NCI-H82 (cell line): ENCODE measurements at places on chromosomes 2 and 18.

DNA sequence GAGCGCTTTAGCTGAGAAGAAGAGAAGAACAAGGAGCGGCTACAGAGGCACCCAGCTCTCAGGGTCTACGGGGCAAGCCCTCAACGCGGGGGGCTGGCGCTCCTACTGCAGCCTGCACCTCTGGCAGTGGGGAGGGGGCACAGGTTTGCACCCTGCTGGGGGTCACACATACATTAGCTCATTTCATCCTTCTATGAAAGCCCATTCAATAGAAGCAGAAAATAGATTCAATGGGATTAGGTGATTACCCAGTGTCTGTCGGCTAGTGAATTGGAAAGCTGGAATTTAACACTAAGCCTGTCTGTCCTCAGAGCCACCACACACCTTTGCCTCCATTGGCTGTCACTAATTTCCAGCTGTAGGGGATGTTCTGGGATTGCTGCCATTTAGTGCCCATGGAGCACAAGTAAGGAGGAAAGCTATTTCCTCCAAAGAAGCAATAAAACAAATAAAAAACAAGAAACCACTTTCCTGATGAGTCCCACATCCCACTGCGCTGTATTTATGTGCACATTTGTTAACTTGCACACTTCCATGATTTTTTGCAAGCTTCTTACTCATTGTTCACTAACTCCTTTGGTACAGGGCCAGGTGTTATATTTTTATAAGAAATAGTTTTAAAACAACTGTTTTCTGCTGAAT, 319.6 kb upstream of the REV1 start:
- DNase-seq = peak; percentile 62

- DNase-seq = no peak
Observed at GRCh38 chr2:406876-407275, 119.0 kb upstream of the ALKAL2 start.

DNA sequence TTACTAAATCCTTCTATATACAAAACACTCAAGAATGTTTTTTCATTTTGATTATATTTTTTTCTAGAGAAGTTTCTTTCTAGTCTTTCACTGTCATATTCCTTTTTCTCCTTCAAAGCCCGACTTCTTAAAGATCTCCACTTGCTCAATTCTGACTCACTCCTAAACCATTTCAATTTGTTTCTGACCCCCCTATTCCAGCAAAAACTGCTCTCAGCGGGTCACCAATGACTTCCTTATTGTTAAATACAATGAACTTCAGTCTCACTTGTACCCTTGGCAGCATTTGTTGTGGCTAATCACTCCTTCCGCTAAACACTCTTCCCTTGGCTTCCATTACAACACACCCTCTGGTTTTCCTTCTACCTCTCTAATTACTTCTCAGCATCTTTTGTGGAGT, 111.1 kb upstream of the RBBP8 start:
- no peak for DNase-seq

- DNase-seq = no peak
Observed at GRCh38 chr18:58657081-58657480, 14.2 kb upstream of the MALT1 start.

DNA sequence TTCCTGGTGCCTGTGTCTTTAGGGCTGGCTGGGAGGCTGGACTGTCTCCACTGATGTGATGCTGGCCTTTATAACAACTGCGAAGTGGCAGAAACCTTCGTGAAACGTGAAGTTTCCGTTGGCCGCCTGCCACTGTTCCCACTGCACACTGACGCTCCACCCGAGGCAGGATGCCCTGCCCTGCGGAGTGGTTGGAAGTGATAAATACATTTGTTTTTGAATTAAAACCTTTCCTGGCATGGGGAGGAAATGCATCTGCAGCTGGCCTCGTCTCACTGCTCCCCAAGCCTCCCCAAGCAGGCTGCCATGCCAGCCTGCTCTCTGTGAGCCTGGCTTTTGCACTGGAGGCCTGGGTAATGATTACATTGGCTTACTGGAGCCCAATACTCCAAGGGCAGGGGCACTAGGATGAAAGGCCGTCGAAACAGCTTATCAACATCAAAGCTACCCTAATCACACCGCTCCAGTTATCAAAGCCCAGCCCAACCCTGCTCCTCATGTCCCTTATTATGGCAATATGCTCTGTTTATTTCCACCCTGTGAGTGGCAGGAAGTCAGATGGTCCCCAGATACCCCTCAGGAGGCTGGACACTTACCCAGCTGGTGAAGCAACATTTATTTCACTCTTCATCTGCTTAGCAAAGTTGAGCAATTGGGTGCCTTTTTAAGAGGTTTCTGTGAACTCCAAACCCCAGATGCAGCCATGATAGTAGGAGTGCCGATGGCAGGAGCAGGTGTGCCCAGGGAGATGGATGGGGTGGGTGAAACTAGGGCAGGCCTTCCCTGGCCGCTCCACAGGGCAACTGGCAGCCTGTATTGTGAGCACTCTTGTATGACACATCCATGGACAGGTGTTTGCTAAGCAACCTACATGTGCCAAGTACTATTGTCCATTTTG, 97.4 kb upstream of the ITGA6 start:
- no peak for DNase-seq

DNA sequence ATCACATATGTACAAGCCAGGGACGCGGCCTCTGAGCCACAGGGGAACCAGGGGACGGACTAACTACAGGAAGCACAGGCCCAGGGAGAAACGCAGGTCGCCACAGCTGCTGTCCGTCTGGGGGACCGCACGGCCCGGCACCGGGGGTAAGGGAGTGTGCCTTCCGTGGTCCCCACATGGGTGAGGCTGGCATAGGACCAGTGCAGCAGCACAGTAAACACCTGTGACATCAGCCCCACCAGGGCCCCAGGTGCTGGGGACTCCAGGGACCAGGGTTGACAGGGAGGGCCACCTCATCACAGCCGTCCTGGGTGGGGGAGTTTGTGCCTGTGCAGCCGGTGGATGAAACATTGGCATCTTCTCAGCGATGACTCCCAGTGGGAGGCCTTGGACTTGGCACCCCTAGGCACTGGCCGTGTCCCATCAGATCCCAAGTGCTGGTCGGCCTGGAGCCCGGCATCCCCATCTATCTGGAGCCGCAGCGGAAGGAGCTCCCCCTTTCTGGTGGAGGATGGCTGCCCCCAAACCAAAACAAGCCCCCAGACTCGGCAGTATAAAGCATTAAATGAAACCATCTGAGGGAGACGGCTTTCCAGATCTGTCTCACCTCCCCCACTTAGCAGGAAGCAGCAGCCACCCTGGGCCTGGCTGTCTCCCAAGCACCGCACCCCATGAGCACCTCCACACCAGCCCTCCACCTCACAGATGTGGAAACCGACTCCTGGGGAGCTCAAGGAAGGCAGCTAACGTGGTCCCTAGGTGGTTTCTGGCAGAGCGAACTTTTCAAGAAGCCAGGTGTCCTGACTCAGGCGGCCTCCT, 22.5 kb downstream of the AQP12A start:
- DNase-seq = peak; percentile 46

- no peak for DNase-seq
Observed at GRCh38 chr2:222353993-222354392, 55.2 kb upstream of the PAX3 start.

DNA sequence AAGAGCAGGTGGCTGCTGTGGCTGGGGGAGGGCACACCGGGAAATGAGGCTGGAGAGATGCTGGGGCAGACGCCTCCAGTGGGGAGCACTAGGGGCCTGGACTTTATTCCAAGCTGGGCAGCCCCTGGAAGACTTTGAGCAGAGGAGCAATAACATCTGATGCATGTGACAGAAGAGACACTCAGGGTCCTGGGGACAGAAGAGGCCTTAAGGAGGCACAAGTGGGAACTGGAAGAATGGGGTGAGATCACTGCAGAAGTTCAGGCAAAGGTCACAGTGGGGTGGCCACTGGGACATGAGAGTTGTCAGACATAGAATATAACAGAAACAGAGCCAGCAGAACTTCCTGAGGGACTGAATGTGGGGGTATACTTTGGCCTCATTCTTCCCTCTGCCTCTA, 24.0 kb downstream of the TGFA start:
- no peak for DNase-seq

DNA sequence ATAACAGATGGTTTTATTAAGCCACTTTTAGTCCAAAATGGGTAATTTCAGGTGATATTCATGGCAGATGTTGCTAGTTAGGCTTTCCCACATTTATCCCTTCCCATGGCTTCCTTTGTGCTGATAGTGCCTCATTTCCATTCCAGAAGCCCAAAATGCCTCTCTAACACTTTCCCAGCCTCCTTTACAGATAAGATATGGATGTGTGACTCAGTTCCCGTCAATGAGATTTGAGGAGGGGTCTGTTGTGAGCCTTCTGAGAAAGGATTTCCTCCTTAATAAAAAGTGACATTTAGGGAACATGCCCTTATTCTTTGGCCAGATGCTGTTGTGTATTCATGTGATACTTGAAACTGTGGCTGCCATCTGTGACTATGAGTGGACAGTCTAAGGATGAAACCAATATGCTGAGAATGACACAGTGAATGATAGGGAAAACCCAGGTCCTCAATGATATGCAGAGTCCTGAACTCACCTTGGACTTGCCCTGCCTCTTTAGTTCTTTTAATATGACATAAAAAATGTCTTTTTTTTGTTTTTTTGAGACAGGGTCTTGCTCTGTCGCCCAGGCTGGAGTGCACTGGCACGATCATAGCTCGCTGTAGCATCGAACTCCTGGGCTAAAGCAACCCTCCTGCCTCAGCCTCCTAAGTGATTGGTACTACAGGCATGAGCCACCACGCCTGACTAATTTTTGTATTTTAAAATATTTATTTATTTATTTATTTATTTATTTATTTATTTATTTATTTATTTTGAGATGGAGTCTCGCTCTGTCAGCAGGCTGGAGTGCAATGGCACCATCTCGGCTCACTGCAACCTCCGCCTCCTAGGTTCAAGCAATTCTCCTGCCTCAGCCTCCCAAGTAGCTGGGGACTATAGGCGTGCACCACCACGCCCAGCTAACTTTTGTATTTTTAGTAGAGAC, 5.8 kb upstream of the ACSL3 start:
- DNase-seq = peak; percentile 49

DNA sequence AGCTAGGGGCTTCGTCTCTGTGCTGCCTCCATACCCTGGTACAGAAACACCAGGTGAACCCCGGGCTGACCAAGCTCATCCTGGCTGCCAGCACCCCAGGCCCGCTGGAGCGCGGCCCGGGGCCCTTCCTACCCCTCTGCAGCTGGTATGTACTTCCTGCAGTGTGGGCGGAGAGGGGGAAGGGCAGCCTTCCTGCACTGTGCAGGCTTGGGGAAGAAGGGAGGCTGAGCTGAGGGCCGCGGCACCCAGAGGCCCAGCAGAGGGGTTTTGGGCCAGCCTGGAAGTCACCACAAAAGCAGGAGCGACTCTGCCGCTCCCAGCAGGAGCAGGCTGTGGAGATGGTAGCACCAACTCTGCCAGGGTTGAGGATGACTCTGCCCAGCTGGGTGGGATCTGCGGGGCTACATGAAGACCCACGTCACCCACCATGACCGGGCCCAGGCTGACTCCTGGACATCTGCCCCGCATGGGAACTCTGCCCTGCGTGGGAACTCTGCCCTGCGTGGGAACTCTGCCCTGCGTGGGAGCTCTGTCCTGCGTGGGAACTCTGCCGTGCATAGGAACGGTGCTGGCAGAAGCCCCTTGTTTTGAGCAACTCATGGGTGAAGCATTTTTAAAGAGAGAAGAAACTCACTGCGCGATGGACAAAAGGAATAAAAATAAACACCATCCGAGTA, 273.3 kb downstream of the NDUFA10 start:
- no peak for DNase-seq

GRCh38 chr2:232886176-232886575, 16.1 kb downstream of the SNORC start:
- no peak for DNase-seq

DNA sequence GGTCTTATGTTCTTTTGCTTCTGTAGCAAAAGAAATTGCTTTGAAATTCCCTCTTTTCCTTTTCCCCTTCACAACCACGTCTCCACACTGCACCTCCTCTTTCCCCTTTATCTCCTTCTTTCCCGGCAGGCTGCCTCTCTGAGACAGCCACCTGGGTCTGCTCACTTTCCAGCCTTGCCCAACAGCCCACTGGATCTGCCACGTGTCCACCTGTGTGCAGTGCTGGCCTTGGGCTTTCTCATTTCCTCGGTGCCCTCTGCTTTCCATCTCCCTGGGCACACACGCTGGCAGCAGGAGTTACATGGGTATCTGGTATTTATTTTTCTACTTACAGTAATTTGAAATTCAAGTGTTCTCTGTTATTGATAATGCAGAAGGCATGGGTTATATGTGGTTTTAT, 213.4 kb upstream of the LYPD1 start:
- DNase-seq = no peak

GRCh38 chr2:218386505-218387368, 4.7 kb downstream of the SLC11A1 start:
- no peak for DNase-seq

DNA sequence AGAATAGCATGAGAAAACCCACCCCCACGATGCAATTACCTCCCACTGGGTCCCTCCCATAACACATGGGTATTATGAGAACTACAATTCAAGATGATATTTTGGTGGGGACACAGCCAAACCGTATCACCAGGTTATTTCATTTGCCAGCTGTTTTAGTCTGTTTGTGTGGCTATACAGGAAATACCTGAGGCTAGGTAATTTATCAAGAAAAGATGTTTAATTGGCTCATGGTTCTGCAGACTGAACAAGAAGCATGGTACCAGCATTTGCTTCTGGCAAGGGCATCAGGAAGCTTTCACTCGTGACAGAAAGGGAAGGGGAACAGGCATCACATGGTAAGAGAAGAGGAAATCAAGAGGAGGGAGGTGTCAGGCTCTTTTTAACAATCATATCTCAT, 329.2 kb downstream of the GULP1 start:
- DNase-seq = no peak

GRCh38 chr2:168137510-168138180, 109.8 kb downstream of the STK39 start:
- peak; percentile 69 for DNase-seq

DNA sequence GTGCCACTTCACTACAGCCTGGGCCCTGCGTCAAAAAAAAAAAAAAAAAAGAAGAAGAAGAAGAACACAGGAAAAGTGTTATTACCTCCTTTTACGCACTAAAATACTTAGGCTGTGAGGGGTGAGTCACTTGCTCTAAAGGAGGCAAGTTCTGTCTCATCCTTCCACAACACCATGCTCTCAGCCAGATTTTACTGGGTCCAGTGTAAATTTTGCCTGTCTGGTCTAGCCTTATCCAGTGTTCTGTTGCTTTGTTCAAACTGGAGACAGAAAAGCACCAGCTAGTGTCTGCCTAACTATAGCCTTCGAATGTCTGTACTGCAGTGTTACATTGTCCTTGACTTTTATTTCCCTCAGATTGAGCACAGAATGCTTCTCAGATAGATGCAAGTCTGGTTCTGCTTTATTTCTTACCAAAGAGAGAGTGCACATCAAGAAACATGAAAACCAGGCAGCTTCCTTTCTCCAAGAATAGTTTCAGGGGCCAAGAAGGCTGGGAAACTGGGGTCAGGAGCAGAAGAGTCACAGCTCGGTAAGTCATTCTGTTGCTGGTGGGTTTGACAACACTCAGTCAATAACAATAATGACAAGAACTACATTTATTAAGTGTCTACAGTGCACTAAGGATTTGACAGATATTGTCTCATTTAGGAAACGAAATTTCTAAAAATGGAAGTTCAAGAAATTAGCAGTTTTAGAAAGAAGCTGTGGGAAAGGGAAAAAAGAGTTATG, 3.1 kb upstream of the MSGN1 start:
- no peak for DNase-seq

GRCh38 chr2:241356871-241357260, 781 bp downstream of the FARP2 start:
- peak; percentile 42 for DNase-seq
